ENCODE measurements at places on chromosomes 2 and 18.

GRCh38 chr2:24354957-24355356 lies 5.4 kb downstream of the ITSN2 start:
- no peak for DNase-seq

- DNase-seq: no peak
These were observed 120.5 kb downstream of the PARD3B start for GRCh38 chr2:204665771-204666170.

DNA sequence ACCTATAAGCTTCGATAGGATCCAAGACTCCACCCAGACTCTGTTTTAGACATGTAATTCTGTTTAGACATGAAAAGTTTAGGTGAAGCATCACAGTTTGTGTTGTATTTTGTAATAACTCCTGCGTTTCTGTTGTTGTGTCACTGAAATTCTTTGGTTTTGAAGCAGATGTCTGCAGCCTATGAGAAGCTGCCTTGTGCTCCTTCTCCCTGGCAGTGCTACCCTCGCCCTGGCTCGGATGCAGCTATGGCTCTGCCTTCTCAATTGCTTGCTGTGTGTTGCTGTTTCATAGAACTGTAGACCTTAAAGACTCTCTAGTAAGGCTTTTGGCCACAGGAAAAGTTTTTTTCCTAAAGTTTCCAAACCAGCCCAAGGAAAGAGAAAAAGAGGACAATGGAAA lies 40.2 kb upstream of the ZNF638 start:
- DNase-seq: no peak

GRCh38 chr18:3213300-3214059 lies 6.3 kb downstream of the MYOM1 start:
- DNase-seq: no peak

Measured in mesenteric fat pad (tissue), 1 donor.